ENCODE measurements at places on chromosomes 13 and 19. TPM values are rescaled to one million over a fixed set of nuclear protein-coding genes. Genes with fewer than 3 reads are reported as not detected.

RTBDN gene
- 0.45 TPM for total RNA-seq

JAK3 gene
- total RNA-seq, result 0.03 TPM

GRCh38 chr13:81917810-81918209 lies 1576.9 kb upstream of the SPRY2 start:
- H3K4me1 ChIP-seq, result no peaks in the 10 kb centered on the region
- no peaks in the 10 kb centered on the region for H3K27me3 ChIP-seq
- no peak for DNase-seq
- H3K27ac ChIP-seq, result no peak overlapping the region

DNA sequence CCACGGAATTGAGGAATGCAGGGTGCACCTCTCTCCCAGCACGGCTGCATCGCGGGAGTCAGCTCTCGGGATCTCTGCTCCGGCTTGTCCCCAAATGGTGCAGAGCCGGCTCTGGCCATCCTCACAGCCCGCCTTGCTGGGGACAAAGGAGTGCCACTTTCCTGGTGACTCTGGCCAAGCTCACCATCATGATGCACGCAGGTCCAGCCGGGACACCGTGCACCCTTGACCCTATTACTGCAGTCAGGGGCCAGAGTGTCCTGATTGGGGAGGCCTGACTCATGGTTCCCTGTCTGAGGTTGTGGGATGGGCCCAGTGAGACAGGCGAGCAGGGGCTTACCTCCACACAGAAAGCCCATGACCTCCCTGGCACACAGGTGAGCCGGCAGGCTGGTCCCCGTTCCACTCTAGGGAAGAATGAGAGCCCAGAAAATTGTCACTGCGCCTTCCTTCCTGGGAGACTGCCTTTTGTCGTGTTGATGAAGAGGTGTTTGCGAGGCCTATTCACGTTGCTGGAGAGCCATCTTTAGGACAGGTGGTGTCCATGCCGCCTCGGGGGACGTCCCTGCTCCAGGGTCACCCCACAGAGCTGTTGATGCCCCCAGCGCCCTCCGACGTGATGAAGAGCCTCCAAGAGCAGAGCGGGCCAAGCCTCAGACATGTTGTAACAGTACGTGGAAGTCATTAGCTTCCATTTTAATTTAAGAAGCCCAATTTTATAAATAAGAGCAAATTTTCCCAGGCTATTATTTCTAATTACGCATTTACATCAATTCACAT lies 18.5 kb upstream of the VSTM2B start:
- H3K36me3 ChIP-seq, result no peaks in the 10 kb centered on the region
- H3K27ac ChIP-seq, result no peak overlapping the region
- H3K4me1 ChIP-seq, result peaks cover 4% of the 10 kb centered on the region
- H3K4me3 ChIP-seq, result no peak overlapping the region
- DNase-seq, result no peak

- H3K27ac ChIP-seq, result no peak overlapping the region
- H3K27me3 ChIP-seq, result no peaks in the 10 kb centered on the region
- DNase-seq, result no peak
- H3K4me3 ChIP-seq, result no peak overlapping the region
These were observed 114.8 kb downstream of the SUCLA2 start for GRCh38 chr13:47886314-47886713.
